NCI-H526 (cell line): ENCODE measurements at places on chromosomes 4 and X.

DNA sequence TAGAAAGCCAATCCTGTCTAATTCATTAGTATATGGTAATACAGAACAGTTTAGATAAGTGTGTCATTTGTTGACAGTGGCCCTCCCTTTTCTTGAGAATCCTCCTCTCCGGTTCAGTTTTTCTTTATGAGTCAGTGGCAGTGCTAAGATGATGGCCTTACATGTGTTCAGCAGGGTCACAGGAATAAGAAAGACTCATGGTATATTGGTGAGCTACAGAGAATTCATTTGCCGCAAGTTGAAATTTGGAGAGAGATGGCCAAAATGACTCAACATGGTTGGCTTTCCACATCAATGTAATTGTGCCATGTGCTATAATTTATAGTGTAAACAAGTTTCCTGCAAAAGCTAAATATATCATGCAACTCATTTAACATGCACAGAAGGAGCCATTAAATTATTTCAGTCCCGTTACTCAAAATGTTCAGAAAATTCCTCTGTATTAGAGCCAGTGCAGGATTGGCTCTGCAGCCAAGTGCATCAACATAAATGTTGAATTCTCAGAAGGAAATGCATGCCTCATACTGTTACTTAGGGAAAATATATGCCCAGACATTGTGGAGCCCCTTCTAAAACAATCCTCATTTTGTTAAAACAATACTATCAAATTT is 374.3 kb downstream of the AFF2 start:
- DNase-seq, result no peak

DNA sequence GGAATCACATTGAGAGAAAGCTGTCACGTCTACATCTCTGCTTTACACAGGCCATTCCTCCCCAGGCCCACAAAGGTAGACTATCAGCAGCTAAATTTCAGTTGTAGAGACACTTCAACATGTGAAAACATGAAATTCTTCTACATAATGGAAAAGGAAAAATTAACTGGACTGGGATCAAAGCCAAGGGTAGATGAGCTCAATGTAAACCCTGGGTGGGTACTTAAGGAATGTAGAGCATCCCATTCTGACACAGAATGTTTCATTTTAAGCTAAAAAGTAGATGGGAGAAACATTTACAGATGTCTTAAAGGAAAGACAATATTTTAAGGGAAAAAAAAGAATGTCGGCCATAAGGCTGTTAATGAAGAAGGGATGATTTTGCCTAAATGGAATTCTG is 51.3 kb upstream of the NPNT start:
- no peak for DNase-seq

- no peak for DNase-seq
Measured at GRCh38 chr4:7797330-7797729, 142.3 kb downstream of the AFAP1 start.

GRCh38 chrX:17431171-17431570 is 56.2 kb downstream of the NHS start:
- DNase-seq, result no peak

DNA sequence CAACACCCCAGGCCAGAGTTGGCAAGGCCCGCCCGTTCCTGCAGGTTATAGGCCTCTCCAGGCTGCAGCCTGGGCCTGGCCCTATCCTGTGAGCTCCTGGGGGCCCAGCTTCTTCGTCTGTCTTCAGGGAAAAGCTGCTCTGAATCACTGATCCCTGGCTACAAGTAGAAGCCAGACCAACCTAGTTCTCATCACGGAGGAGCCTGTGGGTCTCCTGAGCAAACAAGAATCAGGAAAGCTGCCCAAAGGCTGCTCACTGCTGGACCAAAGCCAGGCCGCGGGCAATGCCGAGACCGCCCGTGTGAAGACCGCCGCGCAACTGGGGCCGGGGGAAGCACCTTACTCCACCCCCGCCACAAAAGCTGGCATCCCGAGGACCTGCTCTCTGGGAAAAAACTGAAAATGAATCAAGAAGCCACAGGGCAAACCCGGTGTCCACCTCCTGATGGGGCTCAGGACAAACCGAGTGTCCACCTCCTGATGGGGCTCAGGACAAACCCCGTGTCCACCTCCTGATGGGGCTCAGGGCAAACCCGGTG is 12.8 kb downstream of the CTBP1 start:
- no peak for DNase-seq

- DNase-seq, result no peak
Measured at GRCh38 chr4:184396570-184397515, 77.5 kb downstream of the IRF2 start.

DNA sequence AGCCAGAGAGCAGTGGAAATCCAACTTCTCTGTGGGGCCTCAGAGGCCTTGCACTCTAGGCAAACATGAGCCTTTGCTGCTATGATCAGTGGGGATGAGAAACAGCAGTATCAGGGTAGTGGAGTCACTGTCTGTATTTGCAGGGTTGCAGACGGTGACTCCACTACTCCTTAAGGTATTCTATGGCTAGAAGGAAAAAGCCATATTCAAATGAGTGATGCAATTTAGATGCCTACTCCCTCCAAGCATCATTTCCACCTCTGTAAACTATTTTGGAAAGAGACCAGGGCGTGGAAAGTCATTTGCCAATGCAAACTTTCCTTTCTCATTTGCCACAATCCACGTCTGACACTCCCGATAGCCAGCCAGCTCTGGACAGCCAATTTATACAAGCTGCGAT is 35.6 kb upstream of the FAM9B start:
- no peak for DNase-seq

GRCh38 chr4:57109847-57110639 is at the start of gene IGFBP7:
TSS of gene IGFBP7 (minus strand) at chr4:57110385. CDS start at chr4:57110351, 34 bp downstream.
- DNase-seq, result no peak

- DNase-seq, result peak; percentile 69
Measured at GRCh38 chrX:5113128-5113527, 1115.5 kb downstream of the NLGN4X start.

DNA sequence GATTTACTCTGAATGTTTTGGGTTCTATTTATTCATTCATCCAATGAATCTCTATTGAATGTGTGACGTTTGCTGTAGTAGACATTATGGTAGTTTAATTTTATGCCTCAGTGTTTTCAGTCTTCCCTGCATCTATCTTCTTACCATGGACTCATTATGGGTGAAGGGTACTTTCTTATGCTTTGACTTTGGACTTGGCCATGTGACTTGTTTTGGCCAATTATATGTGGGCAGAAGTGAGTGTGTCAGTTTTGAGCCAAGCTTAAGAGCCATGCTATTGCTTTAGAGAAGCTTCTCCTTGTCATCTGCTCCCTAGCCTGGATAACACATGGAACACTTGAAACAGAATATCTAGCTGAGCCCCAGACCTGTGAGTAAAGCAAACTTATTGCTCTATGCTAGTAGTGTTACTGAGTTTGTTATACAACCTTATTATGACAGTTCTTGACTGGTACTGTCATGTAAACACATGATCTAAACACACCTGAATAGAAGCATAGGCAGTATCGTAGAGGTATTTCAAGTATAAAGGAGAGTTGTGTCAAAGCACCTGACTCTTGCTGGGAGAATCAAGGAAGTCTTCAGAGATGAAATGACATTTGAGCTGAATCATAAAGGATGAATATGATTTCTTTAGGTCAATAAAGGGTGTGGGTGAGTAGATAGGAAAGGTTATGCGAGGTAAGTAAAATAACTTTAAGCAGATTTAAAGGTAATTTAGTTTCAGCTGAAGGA is 128.4 kb downstream of the NAA11 start:
- DNase-seq, result no peak

- DNase-seq, result no peak
Measured at GRCh38 chr4:93809773-93810172, 18.8 kb upstream of the ATOH1 start.

DNA sequence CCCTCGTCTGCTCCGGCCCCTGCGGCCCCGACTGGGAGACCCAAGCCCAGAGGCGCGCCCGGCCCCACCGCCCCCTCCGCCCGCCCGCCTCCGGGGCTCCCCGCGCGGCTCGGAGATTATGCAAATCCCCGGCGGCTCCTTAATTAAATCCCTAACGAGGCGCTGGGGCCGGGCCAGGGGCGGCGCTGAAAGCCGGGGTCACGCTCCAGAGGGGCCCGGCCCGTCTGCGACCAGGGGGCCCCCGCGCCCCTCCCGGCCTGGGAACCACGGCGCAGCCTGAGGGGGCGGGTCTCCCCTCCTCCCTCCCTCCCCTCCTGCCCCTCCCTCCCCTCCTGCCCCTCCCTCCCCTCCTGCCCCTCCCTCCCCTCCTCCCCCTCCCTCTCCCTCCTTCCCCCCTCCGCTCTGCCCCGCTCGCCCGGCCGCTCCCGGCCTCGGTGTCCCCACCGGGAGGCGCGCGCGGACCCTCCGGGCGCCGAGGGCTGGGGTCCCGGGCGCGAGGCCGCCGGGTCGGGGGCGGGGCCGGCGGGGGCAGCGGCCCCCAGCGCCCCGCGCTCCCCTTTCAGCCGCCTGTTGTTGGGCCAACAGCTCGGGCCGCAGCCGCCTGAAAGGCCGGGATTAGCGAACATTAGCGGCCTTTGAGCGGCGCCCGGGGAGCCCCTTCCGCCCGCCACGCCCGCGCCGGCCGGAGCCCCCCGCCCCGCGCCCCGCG is 25.9 kb upstream of the FGFR3 start:
- DNase-seq, result peak; percentile 47

- DNase-seq, result no peak
Measured at GRCh38 chrX:2732076-2732475, 19.8 kb upstream of the XG start.

DNA sequence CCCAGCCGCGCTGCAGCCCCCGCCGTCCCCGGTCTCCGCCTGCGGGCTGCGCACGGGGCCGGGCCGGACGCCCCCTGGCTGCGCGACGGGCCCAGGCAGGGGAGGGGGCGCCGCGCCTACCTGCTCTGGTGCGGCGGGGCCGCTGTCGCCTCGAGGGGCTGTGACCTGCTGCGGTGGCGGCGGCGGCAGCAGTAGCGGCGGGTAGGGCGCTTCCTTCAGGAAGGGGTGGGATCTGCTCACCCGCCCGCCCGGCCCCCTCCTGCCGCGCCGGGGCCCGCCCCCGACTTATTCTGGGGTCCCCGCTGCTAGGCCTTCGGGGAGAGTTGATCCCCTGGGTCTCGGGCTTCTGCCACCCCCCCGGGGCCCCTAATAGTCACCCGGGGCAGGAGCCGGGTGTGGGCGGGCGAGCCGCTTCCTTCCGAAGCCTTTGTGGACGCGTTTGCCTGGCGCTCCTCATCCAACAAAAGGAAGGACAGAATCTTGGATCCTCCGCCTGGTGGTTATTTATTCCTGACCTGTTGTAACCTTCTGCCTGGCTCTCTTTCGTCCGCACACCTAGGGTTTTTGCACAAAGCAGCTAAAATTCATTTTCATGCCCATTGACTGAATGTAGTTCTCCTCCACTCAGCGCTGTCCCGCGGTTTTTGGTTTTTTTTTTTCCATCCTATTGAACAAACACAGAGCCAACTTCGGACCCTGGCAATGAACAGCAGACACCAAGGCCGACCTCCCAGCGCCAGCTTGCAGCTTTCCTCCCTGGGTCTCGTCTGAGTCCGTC is at the start of gene TMEM150C:
Gene TMEM150C (minus strand): TSS at position 203 of the 778 bp plus-strand sequence. CDS start 57,331 bp downstream, outside the sequence.
- peak; percentile 6 for DNase-seq

DNA sequence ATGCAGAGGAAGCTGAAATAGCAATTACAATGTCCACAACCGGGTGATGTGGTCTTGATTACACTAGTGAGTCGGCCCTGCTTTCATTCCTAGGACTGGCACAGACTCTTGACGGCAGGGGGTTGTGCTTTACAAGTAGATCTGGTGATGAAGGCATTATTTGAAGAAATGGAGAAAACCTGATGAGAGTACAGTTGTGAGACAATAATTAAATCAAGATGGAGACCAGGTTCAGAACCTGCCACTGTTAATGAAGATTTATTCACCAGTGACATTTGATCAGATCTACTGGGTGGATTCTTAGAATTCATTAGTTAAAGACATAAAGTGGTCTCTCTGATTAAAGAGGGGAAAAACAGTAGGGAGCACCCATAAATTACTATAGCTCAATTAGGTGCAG is 747.2 kb downstream of the STPG2 start:
- DNase-seq, result no peak

DNA sequence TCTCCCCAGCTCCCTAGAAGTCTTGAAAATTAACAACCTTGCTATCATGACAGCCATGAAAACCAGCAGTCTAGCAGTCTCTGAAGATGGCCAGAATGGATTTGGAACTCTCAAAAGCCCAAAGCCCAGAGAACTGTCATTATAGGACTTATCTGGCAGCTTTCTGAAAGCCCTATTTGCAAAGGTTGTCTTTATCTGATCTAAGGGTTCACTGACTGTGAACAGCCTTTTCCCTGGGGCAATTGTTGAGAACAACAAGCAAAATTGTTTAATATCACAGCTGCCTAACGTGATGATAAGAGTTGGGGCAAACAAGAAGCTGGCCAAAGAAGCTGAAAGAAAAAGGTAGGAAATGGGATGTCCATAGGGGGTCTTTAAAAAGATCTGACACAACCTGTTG is 20.9 kb upstream of the KLHL8 start:
- peak; percentile 73 for DNase-seq

DNA sequence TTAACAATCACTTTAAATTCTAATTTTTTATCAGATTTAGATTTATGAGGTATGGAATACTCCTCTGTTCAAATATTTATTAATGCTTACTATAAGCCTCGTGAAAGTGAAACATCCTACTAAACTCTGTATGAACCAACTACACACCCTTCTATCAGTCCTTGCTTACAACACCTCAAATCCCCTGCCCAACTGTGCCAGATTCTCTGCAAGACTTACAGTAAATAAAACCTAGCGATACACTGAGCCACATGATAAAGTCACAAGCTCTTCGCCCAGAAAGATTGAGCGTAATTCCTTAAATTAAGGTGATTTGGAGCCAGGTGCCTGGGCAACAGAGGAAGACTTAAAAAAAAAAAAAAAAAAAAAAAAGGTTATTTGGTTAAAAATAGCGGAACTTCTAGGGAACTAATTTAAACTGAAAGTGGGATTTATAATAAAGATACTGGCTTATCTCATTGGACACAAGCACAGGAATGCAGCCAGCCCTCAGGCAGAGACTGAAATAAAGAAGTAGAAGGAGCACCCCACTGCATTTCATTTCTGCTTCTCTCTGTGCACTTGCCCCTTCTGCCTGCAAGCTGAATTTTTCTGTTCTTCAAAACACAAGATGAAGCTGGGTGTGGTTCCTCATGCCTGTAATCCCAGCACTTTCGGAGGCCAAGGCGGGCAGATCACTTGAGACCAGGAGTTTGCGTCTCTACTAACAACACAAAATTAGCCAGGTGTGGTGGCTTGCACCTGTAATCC is 17.5 kb upstream of the C4orf36 start:
- DNase-seq, result no peak

DNA sequence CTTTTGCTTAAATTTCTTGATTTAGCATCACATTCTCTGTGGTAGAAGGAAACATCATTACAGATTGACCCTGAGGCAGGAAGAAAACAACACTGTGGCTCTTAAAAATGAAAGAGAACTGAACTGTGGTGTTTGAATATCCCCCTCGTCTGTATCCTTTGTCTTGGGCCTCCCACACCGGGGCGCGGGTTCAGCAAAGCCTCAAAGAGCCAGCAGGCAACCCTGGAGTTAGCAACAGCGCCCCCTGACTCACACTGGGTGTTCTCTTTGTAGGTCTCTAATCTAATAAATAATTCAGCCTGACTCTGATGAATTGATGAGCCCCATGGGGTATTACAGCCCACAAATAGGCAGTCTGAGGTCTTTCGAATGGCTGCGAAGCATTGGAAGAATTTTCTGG is 46.1 kb upstream of the CTSO start:
- DNase-seq, result peak; percentile 4
